ENCODE measurements at places on chromosomes 3 and 15.
A peak's percentile ranks its signal among the peaks of the same experiment; 100 is the strongest.

DNA sequence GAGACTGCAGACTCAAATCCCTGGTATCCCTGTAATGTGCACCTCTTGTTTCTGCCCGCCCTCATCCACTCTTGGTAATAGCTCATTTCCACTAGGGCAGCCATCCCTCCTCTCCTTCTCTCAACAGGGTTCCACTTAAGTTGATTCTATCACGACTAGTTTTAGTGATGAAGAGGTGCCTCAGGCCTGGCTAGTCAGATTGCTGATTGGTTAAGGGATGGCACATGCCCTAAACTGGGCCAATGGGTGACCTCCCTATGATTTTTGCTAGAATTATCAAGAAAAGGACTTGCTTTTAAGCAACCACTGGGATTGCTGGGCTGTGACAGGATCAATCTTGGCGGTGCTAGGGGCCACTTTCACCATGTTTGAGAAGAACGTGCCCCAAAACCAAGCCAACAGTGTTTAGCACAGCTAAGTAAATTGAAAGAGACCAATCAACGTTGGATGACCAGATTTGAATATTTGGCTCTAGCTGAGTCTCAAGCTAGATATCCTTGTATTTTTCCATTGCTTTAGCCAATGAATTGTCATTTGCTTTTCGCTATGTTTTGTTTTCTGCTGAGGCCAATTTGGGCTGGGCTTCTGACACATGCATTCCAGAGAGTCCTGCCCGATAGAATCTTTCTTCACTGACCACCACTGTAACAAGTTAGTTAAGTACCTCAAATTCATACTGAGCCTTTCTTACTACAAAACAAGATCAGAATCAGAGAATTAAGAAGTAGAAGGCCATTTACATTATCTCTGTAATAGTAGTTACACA lies 131.0 kb downstream of the PDZRN3 start:
- no peak for DNase-seq

DNA sequence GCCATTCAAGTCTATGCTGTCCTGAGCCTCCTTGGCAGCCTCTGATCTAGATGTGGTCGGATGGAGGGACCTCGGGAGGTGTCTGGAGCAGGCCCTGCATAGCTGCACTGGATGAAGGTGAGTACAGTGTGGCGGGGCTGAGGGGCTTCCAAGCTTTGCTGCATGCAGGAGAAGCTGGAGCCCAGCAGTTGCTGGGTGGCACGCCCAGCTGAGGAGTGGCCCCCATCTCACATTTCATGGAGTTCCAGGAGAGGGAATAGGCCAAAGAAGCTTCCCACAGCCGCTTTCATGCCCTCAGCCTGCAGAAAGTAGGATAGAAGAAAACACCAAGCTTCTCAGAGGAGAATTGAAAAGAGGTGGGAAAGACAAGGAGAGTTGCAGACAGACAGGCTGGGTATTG lies 48.3 kb upstream of the PRR20G start:
- DNase-seq = no peak

DNA sequence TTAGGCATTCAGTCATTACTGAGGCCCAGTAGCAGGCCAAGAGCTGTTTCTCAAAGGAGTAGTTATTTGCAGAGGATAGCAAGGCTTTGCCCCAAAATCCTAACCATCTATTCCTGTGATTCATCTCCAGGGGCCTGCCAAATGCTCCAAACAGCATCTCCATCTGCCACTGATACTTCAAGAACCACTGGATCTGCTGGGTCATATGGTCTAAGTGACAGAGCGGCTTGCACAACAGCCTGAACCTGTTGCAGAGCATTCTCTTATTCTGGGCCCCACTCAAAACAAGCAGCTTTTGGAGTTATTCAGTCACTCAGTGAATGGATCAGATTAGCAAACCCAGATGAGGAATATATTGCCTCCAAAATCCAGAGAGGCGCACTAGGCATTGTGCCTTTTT lies 68.8 kb upstream of the ALDH1A3 start:
- no peak for DNase-seq

DNA sequence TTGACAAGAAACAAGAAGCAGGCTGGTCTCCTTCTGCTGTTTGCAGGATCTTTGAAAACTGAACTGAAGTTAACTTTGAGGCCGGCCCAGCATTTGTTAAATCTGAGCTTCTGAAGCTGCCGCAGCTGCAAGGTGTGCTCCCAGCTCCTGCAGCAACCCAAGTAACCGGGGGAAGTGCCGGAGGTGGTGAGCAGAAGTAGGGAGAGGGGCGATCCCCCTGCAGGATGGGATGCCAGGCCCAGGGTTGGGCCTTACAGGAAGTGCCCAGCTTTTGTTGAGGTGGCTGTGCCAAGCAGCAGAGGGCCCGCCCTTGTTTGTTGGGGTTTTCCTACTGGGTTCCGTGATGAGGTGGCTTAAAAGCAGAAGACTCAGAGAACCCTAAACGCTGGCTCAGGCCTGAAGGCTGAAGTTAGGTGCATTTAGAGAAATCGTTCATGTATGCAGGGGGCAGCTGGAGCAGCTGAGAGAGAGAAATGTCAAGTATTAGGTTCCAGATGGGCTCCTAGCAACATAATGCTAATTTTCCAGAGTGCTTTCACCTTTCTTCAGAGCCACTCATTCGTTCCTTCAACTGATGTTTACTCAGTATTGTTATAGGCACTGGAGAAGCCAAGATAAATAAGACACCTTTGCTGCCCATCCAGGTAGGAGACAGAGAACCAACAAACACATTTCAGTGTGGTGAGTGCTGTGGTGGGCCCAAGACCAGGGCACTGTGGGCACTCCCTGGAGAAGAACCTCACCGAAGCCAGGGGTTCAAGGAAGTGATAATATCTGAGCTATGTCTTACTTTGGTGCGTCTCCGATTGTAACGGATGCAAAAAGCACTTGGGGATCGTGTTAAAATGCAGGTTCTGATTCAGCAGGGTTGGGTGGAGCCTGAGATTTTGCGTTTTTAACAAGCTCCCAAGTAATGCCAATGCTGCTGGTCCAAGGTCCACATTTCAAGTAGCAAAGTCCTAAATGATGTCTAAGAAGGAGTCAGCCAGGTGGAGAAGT lies 42.2 kb upstream of the PLCL2 start:
- DNase-seq = peak; percentile 78

GRCh38 chr15:33852094-33852493 lies 116.2 kb upstream of the CHRM5 start:
- DNase-seq = no peak

Data from activated CD8-positive, alpha-beta memory T cell treated with anti-CD3 and anti-CD28 coated beads, Interleukin-2, amount 50 U/mL, for 48 hours (primary cell).